ENCODE measurements at places on chromosomes 1 and 21. TPM values are rescaled to one million over a fixed set of nuclear protein-coding genes. Genes with fewer than 3 reads are reported as not detected.

The OR2T33 gene
- not detected for total RNA-seq

The AGMAT gene
- 17.0 TPM for total RNA-seq

The ADAMTS5 gene
- not detected for total RNA-seq

The LCK gene
- 495 TPM for total RNA-seq

The C4BPB gene
- 2.1 TPM for total RNA-seq

The LCE3A gene
- total RNA-seq = not detected

The SPRR2E gene
- total RNA-seq = not detected

The IGFN1 gene
- total RNA-seq = not detected

The HSF2BP gene
- 0.72 TPM for total RNA-seq

The GPX7 gene
- total RNA-seq = 20.3 TPM

The KRTAP19-3 gene
- not detected for total RNA-seq

The INKA2 gene
- 4.2 TPM for total RNA-seq

Measured in activated CD4-positive, alpha-beta T cell treated with anti-CD3 and anti-CD28 coated beads, Interleukin-2, amount 10 ng/mL, durations not matched to agents 7 days and 5 days (primary cell).